MV-4-11 (cell line): ENCODE measurements at places on chromosomes 1 and 21.
A peak's percentile ranks its signal among the peaks of the same experiment; 100 is the strongest.

DNA sequence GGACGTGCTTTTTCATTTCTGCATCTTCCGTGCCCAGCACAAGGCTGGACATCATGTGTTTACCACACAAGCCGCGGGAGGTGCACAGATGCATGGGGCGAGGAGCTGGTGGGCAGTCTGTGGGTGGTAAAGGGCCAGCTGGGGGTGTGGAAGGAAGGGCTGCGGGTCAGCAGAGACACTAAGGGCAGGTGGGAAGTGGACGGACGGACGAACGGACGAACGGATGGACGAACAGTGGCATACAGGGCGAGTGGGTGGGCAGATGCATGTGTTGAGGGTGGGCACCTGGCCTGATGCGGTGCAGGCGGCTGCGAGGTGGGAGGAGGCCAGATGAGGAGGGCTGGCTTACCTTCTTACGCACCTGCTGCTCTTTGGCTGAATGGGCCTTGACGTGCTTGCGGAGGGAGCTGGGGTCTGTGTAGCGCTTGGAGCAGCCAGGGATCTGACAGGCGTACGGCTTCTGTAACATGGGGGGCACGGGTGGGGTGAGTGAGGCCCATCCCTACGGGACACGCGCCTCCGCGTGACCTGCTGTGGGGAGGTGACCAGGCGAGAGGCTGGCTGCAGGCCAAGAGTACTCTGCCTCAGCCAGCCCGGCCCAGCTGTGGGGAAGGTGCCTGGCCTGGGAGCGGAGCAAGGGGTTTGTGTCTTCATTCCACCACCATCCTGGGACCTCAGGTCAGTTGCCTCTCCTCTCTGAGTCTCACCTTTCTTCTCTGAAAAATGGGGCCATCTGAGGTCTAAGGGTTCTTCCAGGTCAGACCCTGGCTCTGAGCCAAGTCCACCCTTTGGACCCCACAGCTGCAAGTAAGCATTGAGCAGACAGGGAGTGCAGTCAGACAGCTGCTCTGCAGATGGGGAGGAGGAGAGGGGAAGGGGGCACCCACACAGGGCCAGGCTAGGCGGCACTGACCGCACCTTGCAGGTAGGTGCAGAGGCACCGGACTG, 65.5 kb downstream of the DMRTB1 start:
- no peak for DNase-seq

DNA sequence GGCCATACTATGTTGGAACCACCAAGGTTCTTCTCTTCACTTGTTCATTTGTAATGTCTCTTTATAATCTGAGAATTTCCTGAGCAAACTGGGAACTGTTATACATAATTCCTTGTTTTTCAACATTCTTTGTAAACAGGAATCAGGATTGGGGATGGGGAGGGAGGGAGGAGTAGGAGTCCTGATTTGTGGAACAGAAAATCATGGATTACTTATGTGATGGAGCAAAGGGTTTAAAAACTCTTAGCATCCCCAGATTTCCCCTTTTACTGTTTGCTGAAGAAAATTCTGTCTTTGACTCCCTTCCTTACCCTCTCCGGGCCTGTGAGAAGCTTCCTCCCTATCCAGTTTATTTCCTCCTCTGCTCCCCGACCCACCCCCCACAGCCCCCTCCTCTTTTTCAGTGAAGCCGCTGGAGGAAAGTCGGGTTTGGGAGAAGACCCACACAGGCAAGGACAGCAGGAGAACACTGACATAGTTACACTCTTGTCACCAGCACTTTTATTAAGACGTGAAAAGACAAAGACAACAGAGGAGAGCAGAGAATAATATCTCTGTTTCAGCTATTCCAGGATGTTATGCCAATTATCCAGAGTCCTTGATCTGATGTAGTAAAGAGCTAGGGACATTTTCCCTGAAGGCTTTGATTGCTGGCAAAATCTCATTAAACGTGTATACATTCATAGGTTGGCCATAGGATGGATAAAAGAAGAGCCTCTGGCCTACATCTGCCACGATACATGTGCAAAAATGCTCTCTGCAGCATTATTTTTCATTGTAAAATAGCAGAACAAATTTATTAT, 4.6 kb upstream of the NBPF1 start:
- no peak for DNase-seq

DNA sequence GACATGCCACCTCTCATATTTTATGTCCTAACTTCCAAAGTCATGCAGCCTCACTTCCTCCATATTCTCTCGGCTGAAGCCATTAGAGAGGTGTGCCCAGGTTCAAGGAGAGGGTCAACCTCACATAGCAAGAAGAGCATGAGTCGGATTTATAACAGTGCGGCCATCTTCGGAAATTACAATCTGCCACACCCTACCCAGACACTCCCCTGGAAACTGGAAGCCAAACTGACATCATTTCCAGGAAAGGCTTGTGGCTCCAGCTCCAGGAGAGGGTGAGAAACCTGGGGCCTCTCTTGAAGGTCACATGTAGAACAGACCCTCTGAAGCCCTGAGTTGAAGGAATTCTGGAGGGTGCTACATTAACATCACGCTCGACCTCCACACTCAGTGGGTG, 73.5 kb downstream of the RRAGC start:
- DNase-seq, result no peak

DNA sequence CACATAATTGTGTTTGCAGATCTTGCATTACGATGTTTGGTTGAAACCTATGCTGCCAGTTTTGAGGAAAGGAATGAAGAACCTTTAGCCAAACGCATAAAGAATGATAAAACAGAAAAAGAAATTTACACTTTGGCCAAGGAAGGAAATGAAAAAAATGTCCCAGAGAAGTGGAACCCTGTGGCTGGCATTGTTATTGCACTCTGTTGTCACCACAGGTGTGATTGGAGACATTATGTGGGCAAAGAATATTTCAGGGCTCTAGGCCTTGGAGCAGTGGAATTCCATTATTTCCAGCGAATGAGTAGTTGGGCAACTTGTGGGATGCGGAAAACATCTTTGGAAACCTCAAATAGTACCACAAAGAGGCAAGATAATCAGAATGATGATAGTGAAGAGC, 14.9 kb downstream of the TRMT13 start:
- no peak for DNase-seq

DNA sequence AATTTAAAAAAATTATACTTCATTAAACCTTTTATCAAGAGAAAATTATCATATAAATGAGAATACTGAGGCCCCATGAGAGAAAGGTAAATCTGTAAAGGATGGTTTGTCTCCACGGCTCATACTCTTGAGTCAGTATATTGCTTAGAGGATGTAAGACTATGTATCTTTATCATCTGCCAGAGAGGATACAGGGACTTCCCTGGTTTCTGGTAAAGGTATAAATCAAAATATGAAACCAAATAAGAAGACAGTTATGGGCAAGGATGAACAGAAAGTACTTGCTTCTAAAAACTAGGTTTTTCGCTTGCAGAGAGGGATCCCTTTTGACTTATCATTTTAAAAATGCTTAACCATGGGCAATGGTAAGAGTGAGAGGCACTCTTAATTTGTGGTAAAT, 112.4 kb downstream of the POU2F1 start:
- DNase-seq, result no peak

DNA sequence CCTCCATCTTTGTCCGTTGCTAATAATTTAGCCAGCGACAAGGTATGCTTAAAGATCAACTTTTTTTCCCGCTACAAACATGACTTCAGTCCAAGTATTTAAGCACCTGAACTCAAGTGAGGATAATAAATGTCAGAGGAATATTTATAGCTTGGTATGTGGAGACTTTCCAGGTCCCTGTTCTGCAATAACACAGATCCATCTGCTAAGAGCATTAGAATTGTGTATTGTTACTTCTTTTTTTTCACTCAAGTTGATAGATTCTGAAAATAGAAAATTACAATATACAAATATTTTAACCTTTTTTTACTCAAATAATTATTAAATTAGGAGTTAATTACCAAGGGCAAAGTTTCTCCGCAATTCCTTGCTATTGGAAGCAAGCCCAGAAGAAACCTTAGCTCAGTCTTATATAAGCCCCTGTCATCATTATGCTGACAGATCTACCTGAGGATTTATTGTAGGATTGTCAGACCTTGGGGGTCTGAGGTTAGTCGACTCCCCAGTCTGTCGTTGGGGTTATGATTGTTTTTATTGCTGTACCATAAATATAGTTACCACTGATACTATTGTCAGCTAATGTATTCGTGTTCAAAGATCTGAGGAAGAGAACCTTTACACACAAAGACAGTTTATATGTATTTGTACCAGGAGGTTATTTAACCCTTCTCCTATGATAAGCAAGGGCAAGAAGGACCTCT, 337.9 kb downstream of the TBX15 start:
- DNase-seq, result no peak

- peak; percentile 29 for DNase-seq
These were observed at the start of gene PGM1 for GRCh38 chr1:63593303-63593885. Gene PGM1 (plus strand): TSS chr1:63593411. CDS start chr1:63593489, 78 bp downstream.

GRCh38 chr1:215287362-215287761, 204.8 kb downstream of the KCNK2 start:
- DNase-seq, result no peak

GRCh38 chr1:37315371-37315846, 159.0 kb upstream of the ZC3H12A start:
- no peak for DNase-seq

DNA sequence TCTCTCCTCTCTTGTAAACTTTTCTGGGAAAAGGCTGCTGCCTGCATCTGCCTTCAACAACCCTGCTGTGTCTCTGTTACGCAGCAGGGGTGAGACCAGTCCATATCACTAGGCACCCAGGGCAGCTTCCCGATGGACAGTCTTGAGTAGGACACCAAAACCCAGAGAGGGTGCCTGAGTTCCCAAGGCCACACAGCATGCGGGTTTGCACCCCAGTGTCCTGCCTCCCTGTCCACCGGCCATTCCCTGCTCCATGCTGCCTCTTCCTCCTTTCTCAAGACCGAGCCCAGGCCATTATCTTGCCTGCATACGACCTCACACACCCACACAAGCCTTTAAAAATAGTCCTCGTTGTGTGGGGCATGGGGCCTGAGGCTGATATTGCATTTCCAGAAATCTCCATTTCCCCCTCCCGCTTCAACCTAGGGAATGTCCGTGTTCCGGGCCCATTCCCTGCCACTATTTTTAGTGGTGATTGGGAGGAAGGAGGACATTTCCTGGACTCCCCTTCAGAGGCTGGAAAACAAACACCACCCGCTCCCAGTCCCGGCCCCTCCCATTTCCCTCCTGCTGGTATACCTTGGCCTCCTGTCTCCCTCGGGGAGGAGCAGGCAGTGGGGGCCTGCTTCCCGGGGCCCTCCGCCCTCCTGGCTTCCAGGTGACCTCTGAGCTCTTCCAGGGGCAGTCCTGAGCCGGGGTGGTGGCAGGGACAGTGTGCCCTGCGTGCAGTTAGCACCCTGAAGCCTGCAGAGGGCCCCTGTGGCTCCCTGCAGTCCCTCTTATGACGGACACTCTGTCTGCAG, 132.4 kb upstream of the TMEM51 start:
- no peak for DNase-seq

DNA sequence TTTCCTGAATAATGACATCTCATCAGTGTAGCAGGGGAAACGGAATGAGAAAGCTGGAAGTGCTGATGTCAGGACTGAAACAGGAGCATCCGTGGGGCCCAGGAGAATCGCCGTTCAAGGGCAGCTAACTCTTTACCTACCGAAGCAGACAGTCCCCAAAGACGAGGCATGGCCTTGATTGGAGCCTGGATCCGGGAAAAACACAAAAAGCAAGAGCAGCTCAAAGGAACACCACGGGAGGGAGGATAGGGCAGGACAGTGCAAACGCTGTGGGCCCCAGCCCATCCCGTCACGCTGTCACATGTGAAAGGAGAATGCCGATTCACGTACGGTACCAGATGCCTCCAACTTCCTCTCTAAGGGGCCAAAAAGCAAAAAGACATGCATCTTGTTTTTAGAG, 34.9 kb downstream of the WNT9A start:
- DNase-seq, result no peak

DNA sequence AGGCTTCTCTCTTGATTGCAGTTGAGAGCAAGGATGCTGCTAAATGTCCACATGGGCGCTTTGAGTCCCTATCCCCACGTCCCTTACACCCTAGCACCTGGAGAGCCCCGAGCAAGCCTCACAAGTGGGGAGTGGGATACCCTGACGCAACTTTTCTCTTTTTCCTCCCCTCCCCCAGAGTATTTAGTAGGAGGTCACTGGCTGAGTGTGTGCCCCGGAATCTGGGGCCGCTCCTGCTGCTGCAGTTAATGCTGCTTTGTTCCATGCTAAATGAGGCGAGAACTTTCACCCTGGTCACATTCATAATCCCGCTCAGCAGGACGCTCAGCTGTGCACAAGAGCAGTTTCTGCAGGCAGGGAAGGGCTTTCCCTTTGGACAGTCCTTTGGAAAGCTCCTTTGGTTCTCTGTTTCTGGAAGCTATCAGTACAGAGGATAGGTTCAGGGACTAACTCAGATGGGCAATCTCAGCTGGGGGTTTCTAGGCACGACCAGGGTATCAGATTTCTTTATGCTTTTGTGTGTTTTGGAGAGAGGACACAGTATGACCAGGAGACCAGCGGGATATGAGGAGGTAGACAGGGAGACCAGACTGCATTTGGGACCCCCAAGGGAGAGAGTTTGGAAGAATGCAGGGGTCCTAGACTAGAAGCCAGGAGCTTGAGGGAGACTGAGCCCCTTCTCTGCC, 75.9 kb downstream of the NOS1AP start:
- no peak for DNase-seq

GRCh38 chr1:173507847-173508209, 30.7 kb downstream of the PRDX6 start:
- no peak for DNase-seq

DNA sequence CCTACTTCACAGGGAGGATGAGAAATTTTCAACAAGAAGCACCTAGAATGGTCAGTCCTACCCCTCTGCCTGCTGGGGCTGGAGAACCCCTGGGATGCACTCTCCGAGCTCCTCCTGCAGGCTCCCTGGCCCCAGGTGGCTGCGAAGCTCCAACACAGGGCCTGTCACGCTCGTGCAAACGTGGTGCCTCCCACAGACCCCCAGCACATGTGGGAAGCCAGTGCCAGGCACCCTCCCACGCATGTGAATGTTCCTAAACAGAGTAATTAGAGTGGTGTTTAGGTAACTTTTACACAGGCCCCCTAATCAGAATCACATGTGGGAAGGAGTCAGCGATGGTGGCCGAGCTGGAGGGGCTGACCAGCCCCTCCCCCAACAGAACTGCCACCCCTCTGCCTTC, 28.4 kb downstream of the GLIS1 start:
- no peak for DNase-seq

DNA sequence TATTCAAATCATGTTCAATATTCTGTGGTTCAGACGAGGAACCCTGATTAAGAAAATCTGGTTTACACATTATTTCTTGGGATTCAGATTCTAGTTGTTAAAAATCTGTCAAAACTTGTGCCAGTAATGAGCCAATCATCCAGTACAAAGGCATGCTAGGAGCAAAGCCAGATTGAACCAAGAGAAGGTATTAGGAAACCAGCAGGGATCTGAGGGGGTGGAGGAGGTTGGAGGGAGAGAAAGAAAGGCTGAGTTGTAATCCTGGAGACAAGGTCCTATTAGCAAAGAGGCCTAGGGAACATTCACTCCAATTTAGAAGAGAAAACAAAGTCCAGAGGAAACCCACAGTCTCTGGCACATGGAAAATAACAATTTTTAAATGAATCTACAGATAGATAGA, 352.9 kb downstream of the LTN1 start:
- no peak for DNase-seq

GRCh38 chr1:228850141-228851100, 115.1 kb downstream of the RHOU start:
- DNase-seq, result peak; percentile 81
